ENCODE measurements at places on chromosomes 6 and 20.

GRCh38 chr6:113598786-113599185 is 258.4 kb upstream of the MARCKS start:
- no peak for DNase-seq

DNA sequence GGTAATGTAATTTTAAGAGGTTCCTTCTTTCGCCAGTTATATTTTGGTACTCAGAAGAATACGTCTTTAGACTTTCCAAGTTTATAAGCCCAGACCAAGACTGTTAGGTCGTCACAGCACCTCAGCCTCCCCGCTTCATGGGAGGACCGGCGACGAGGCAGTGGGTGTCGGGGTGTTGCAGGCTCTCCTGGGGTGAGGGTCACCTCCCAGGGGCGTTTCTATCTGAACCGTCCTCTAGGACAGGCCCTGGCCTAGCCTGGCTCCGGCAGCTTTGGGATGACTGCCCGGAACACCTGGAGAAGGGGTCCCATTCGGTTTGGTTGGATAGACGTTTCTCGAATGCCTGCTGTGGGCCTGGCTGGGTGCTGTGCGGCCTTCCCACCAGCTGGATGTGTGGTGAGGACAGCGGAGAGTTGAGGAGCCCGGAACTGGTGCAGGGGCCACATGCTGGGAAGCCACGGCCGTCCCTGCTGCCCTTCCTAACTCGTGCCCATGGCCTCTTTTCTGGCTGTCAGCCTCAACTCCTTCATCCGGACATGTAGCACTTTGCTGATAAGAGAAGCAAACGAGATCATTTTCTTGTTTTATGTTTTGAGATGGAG is 1.1 kb downstream of the OSBPL2 start:
- no peak for DNase-seq

GRCh38 chr6:103356531-103356930 is 1503.2 kb downstream of the HACE1 start:
- DNase-seq = no peak

- DNase-seq = no peak
Observed at GRCh38 chr20:14700639-14700960, 363.2 kb upstream of the FLRT3 start.

DNA sequence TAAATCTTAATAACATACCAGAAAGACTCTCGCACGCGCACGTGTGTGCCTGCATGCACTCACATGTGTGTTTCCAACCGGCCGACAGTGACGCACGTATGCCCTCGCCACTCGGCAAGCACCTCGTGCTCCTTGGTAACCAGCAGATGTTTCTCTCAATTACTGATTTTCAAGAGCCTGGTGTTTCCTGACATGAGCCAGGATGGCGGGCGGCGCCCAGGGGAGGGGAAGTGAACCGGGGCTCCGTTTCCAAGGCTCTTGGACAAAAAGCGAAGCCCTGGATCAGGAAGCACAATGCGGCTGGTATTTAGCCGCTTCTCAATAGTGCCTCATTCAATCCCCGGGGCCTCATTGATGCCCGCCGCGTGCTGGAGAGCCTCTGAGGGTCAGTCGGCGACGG is 37.7 kb downstream of the PMEPA1 start:
- no peak for DNase-seq

DNA sequence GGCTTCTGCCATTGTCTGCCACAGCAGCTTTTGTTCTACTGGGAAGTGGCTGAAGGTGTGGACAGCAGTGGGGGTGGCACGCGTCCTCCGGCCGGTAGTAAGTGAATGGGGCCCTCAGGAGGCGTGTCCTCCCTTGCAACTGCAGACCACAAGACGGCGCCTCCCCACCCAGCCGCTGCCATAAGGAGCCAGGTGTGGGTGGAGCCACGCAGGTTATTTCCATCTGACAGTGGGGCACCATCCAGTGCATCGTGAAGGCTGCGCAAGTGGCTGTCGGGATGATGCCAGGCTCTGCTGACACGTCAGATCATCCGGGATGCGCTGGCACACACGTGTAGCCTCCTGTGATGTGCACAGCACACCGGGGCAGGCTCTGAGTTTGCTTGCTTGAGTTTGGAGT is 379.7 kb downstream of the CDH4 start:
- DNase-seq = no peak

DNA sequence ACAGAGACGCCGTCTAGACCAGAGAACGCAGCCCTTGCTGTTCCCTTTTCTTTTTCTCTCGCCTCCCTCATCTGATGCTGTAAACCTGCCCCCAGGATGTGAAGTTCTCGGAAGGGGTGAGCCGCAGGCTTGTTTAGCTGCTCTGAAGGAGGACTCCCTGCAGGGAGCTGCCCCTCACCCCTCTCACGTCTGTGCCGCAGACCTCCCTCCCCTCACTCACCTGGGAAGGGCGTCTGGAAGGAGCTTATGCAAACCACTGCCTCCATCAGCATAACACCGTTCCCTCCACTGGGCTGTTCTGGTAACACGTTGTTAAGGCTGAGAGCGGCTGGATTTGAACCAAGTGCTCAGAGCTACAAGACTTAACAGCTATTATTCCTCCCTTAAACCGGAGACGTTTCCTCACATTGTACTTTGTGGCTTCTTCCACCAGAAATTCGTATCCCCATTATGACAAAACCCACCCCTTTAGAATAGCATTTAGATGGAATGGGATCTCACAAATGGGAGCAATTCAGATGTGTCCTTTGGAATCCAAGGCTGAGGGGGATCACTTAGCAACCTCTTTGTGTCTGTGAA is 99.8 kb downstream of the SMOC2 start:
- no peak for DNase-seq

GRCh38 chr20:38435555-38435939 is 419 bp upstream of the SNHG17 start:
- DNase-seq = no peak

GRCh38 chr6:170008294-170008785 is 256.9 kb downstream of the ERMARD start:
- DNase-seq = no peak

DNA sequence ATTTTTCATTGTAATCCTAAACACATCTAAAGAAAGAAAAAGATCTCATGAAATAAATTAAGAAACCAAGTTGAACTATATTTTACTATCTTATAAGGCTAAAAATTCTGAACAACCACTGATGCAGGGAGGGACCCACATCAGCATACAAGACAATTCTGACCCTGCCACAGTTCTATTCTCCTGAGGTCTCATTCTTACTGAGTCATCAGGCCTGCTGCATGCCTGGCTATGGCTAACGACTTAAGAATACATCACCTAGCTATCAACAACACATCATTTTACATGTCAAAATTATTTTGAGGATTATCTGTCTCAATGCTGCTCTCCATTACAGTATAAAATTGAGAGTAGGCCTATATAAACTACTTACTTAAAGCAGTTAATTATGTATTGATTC is 52.9 kb downstream of the FBXL4 start:
- DNase-seq = no peak

- no peak for DNase-seq
Observed at GRCh38 chr6:93779086-93779841, 359.9 kb upstream of the EPHA7 start.

GRCh38 chr6:22925304-22925835 is 356.0 kb downstream of the HDGFL1 start:
- DNase-seq = no peak

DNA sequence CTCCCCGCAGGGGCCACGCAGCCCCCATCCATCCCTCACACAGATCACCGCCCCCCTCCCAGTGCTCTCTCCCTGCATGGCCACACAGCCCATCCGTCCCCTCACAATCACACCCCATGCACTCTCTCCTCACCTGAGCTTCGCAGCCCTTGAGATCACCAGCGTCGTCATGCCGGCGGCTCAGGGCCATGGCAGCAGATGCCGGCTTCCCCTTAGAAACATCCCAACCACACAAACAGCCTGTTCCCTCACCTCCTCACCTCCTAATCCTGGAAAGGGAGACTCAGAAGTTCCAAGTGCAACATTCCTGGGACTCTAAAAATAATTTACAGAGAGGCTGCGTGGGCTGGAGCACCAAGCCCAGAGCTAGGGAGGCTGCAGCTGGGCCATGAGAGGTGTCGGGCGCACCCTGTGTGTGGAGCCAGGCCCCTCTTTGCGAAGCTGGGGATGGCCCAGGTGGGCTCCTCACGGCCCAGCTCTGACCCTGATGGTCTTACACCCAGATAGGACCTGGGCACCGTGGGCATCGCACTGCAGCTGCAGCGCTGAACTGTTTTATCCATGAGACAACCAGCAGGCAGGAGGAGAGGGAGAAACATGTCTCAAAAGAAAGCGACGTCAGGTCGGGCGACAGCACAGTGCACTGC is 125.3 kb downstream of the DLL1 start:
- DNase-seq = no peak

DNA sequence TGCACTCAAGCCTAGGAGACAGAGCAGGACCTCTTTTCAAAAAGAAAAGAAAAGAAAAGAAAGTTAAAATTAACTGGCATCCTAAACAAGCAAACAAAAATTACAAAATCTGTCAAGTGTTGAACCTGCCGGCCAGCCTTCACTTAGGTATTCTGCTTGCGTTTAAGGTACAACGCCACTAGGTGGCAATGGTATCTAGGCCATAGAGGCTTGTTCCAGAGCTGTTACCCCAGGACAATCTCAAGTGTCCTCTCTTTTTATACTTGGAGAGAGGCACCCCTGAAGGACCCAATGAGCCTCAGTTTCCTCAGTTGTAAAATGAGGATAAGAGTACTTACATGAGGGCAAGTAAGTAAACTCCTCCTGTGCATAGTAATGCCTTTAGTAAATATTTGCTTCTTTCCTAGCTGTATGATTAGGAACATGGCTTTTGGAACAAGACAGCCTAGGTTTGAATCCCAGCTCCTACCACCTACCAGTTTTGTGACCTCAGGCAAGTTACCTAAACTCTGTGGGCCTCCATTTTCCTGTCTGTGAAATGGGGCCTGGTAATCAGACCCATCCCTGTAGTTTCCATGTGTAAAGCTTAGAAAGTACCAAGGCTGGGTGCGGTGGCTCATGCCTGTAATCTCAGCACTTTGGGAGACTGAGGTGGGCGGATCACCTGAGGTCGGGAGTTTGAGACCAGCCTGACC is 5.8 kb upstream of the PACSIN1 start:
- DNase-seq = no peak

DNA sequence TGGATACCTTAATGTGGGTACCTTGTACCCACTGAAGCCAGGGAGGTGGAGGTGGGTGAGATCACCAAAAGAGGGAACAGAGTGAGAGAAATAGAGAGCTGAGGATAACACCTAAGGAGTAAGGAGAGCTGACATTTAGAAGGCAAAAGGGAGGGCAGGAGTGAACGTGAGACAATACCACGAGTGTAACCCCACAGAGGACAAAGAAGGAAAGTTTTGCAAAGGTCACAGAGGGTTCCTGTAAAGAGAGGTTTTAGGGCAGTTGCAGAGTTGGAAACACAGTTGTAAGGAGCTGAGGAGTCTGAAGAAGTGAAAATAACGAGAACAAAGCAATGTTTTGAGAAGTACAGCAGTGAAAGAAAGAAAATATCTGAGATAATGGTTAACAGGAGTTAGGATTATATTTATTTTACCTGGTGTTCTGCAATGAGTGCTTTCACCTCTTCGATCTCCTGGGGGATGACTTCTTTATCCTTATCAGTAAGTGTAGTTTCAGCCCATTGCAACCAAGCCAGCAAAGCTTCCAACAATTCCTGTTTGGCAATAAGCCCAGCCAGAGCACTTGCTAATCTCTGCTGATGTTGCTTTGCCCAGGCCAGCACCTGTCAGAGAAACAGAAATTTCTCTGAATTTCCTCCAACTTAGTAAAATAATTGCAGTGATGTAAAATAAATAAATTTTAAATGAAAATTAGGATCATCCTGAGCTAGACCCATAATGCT is 166.8 kb downstream of the DST start:
- no peak for DNase-seq

- no peak for DNase-seq
Observed at GRCh38 chr6:36276581-36277536, 7.0 kb downstream of the PNPLA1 start.

GRCh38 chr6:148793721-148794120 is 46.9 kb downstream of the UST start:
- DNase-seq = no peak

GRCh38 chr6:107185391-107185970 is 70.2 kb upstream of the BEND3 start:
- no peak for DNase-seq

DNA sequence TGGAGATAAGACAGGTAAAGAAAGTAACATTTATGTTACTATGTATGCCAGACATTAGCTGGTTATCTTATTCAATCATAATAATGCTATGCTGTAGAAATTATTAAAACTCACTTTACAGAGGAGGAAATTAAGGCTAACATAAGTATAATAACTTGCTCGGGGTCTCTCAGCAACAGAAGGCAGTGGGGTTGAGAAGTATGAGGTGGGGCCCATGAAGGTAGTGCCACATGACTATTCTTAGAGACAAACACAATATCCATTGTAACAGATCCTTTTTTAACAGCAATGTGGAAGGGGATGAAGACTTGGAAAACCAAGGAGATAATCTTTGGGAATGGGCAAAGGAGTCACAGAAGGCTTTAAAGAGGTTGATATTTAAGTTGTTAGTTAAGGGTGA is 11.5 kb downstream of the REV3L start:
- DNase-seq = no peak

- DNase-seq = no peak
Observed at GRCh38 chr20:60653111-60653845, 598.8 kb upstream of the CDH4 start.

- DNase-seq = no peak
Observed at GRCh38 chr6:14501914-14502313, 384.3 kb downstream of the CD83 start.

- no peak for DNase-seq
Observed at GRCh38 chr6:3751077-3751729, at the start of gene PXDC1. TSS of gene PXDC1 (minus strand) at chr6:3751713. CDS start at chr6:3751531, 182 bp downstream.

- no peak for DNase-seq
Observed at GRCh38 chr6:52538901-52539354, 37.9 kb downstream of the TRAM2 start.

- no peak for DNase-seq
Observed at GRCh38 chr6:43013097-43013842, 476 bp downstream of the MEA1 start.

DNA sequence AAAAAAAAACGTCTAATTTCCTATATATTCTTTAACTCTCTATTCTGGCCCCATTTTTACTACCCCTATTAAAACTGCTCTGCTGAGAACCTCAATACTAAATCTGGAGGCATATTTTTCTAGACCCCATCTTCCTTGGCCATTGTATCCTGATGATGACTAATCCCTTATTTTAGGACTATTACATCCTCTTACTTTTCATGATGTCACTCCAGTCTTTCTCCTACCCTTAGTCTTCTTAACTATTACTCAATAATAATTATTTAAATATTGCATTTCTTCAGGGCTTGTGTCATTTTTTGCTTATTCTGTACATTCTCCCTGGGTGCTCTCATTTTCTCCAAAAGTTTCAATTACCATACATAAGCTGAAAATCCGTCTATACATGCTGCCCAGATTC is 6.4 kb downstream of the FBXO30 start:
- DNase-seq = no peak

- no peak for DNase-seq
Observed at GRCh38 chr6:44800784-44801592, 413.5 kb downstream of the CDC5L start.

All from stimulated activated CD4-positive, alpha-beta T cell treated with anti-CD3 and anti-CD28 coated beads, Interleukin-12 subunit alpha, Interleukin-12 subunit beta, amount 100 ng/mL, for 24 hours (primary cell).